NCI-H2227 treated with DMSO at 0.1 percent for 48 hours (cell line): ENCODE measurements at places on chromosomes 5 and 9.
A peak's percentile ranks its signal among the peaks of the same experiment; 100 is the strongest.

GRCh38 chr9:94743035-94743954, 16.8 kb downstream of the AOPEP start:
- no peak for DNase-seq

GRCh38 chr9:88072831-88073375, 65.4 kb downstream of the SPATA31C2 start:
- DNase-seq = no peak

GRCh38 chr5:107704681-107705401, 34.1 kb upstream of the EFNA5 start:
- DNase-seq = peak; percentile 65

- no peak for DNase-seq
These were observed 799.1 kb downstream of the TAF11L14 start for GRCh38 chr5:18433336-18433735.

- DNase-seq = no peak
These were observed 11.4 kb upstream of the DUSP1 start for GRCh38 chr5:172782169-172783039.

DNA sequence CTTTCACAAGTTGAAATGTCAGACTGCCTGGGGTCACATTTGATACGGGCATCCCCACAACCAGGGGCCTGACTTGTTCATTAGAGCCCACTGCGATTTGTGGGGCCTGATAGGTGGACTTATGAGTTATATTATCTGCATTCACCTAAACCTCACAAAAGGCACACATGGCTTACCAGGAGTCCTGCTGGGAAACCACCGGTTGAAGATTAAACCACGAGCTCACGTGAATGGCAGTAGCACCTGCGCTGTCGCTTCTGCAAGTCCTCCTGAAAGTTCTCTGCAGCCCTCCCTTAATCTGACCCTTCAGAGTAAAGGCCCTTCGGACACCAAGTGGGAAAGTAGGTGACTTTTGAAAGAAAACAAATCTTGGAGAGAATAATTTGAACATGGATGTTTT, 68.9 kb downstream of the PPIC start:
- DNase-seq = no peak

- DNase-seq = no peak
These were observed 3.5 kb upstream of the CNTFR start for GRCh38 chr9:34592895-34593601.

- DNase-seq = no peak
These were observed 87.7 kb upstream of the LRRTM2 start for GRCh38 chr5:138962614-138963370.

GRCh38 chr5:79474367-79475151, 39.4 kb downstream of the HOMER1 start:
- DNase-seq = no peak

GRCh38 chr5:152277936-152278335, 127.1 kb downstream of the NMUR2 start:
- no peak for DNase-seq

GRCh38 chr5:122145906-122146305, 16.6 kb downstream of the ZNF474 start:
- DNase-seq = peak; percentile 8
